ENCODE measurements at places on chromosomes 3 and 15.

DNA sequence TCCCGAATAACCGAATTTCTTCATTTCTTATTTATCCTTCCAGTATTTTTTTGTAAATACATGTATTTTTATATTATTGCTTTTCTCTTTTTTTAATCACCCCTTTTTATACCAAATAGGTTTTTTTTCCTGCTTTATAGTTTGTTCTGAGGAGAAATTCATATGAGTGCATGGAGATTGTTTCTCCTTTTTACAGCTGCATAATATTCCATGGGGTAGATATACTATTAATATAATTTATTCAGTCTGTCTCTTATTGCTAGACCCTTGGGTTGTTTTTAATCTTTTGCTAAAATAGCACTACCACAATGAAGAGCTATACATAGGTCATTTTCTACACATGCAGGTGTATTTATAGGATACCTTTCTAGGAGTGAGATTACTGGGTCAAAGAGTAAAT is 3.5 kb upstream of the TMEM87A start:
- DNase-seq, result no peak

GRCh38 chr3:150631515-150632221 is 28.5 kb downstream of the SELENOT start:
- DNase-seq, result no peak

DNA sequence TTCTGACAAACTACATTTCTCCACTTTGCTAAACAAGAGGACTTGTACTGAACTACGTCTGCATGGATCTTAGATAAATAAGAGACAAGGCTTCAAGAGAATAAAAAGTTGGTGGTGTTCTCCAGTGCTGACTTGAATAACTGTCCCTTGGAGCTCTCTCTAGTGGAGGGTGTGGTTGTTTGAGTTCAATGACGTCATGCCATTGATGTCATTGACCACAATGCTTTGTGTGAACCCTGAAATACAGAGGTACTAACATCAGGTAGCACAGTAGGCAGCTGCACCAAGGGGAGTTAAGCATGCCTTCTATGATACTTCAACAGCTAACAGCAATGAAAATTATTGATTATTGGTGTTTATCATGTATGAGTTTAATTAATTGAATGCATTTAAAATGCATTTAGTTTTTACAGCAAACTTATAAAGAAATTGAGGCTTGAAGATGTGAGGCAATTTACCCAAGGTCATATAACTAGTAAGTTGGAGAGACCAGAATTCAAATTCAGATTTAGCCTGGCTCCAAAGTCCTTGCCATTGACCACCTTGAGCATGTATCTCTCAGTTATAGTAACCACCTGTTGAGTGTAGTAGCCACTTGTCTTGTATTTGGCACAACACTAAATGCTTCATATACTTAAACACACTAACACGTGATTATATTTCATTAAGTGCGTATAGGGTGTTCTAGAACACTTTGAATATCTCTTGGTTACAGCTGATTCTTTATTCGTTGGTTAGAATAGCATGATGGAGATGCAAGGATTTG is 126.0 kb upstream of the ANKRD28 start:
- peak; percentile 5 for DNase-seq

DNA sequence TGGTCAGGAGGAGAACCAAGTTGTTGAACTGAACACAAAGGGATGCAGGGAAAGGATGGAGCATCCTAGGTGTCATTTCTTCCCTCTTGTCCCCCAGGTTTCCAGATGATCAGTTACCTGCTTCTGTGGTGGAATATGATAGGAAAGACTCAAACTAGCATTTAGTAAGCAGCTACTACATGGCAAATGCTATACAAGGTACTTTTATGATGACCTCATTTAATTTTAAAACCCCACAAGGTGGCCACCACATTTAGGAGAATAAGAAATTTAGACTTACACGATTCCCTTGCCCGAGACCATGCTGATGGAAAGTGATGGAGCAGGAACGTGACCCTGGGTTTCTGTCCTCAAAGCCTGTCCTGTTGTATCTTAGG is 40.9 kb downstream of the CCR4 start:
- no peak for DNase-seq

- no peak for DNase-seq
Observed at GRCh38 chr3:99781761-99782160, 35.9 kb upstream of the CMSS1 start.

GRCh38 chr15:63219196-63219710 is 29.8 kb downstream of the RAB8B start:
- DNase-seq, result no peak

GRCh38 chr3:57227930-57228751 is 612 bp downstream of the APPL1 start:
- peak; percentile 52 for DNase-seq

GRCh38 chr3:46285931-46286619 is 43.8 kb downstream of the CCR3 start:
- DNase-seq, result no peak

DNA sequence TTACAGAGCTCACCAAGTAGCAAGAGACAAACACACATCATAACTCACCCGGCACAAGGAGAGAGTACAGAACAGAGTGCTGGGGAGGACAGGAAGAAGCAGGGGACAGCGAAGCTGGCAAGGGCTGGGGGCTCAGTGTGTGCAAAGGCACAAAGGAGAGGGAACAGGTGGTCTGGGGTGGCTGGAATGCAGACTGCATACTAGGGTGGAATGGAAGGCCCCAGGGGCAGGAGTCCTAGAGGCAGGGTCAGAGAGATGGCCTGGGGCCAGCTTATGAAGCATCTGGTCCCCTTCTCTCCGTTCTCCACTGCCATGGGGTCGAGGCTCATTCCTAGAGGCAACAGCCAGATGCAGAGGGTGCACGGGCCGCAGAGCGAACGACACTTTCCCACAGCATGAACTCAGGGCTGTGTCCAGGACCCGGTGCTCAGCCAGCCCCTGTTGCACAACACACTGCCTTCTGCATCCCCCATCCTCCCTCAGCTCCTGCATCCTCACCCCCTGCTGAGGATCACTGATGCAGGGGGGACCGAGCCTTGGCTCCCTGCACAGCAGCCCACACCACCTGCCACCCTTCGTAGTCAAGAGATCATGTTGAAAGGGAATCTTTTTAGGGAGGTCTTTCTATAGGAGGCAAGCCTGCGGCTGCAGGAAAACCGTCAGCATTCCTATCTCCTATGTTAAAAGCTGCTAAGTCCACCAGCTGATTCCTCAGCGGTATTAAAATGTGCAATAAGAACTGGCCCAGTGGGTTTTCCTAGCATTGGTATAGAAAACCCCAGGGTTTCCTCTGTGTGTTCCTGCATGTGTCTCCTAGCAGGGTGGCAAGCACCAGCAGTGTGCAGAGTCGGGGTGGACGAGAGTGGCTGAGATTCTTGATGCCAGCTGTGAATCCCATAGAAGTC is 293.5 kb downstream of the UACA start:
- DNase-seq, result no peak

DNA sequence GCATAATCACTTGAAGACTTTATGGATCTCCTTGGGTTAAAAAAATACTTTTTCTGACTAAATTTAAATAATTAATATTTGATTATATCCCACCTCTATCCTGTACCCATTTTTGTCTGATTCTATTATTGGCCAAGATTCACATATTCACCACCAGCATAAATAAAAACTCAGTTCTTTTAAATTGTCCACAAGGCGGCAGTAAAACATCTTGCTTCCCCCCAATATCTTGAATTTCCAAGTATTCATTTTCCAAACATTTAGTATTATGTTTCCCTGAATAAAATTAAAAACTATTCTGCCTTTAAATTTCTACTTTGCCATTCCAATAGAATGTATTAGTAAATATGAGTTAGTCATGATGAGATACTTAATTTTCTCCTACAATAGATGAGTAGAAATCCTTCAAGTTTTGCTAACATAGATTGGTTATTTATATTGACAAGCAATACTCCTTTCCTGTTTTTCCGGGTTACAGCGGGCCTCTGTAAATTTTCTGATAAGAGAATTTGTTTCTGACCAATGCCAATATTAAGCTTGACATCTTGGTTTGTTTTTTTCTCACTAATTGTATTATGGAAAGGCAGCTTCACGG is 218.7 kb upstream of the MDFIC2 start:
- peak; percentile 3 for DNase-seq

DNA sequence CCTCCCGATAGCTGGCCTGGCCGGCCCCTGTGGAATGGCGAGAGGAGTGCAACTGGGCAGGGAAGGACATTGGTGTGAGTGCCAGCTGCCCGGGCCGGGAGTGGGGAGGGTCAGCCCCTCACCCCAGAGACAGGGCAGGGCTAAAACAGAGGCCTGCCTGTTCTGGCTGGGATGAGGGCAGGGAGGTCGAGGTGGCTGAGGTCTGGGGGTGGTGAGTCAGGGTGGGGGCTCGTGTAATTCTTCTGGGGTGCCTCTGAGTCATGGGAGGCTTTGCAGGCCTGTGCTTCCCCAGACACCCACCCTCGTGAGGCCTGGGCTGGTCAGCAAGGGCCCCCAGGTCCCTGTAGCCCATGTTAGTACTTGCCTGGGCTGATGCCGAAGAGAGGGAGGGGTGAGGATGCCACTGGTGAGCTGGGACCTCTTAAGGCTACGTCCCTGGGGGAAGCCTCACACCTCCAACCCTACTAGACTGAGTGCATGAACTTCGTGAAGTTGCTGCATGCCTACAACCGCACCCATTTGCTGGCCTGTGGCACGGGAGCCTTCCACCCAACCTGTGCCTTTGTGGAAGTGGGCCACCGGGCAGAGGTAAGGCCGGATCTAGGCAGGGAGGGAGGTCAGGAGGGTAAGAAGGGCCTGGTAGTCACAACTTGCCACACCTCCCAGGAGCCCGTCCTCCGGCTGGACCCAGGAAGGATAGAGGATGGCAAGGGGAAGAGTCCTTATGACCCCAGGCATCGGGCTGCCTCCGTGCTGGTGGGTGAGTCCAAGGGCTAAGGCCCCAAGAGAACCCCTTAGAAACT is 1.7 kb downstream of the SEMA3B start:
- no peak for DNase-seq
